BJ (cell line): ENCODE measurements at places on chromosomes 12 and 14.
A peak's percentile ranks its signal among the peaks of the same experiment; 100 is the strongest.

DNA sequence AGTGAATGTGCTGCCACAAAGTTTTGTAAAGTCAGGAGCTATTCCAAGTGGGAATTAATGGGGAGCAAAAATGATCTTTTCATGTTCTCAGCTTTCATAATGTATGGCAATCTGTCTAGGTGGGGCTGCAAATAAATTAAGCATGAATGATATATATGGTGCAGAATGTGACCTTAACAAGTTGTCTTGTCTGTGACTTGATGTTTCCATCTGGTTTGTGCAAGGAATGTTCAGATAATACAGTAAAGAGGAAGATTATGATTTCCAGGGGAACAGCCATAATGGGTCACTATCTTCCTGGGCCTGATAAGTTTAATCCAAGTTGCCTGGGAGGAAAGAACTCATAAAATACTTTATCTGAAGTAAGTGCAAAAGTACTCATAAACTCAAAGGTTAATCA lies 1815.8 kb upstream of the FLRT2 start:
- no peak for DNase-seq

- DNase-seq, result no peak
Measured at GRCh38 chr14:57897144-57897748, 31.4 kb upstream of the SLC35F4 start.

- no peak for DNase-seq
Measured at GRCh38 chr12:4279198-4279690, 5.7 kb downstream of the CCND2 start.

DNA sequence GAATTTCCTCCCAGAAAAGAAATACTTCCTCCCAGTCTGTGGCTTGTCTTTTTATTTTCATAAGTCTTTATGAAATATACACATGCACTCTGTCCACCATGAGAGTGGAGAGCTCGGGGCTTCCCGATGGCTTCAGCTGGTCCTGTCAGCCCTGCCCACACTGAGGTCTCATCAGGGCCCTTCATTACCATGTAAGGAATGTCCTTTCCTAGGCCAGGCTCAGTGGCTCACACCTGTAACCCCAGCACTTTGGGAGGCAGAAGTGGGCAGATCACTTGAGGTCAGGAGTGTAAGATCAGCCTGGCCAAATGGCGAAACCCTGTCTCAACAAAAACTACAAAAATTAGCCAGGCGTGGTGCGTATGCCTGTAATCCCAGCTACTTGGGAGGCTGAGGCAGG lies 77.0 kb downstream of the CPSF2 start:
- DNase-seq, result no peak

- no peak for DNase-seq
Measured at GRCh38 chr14:35932659-35933159, 106.6 kb downstream of the BRMS1L start.

GRCh38 chr12:2466211-2466610 lies 328.6 kb upstream of the FKBP4 start:
- DNase-seq, result no peak

GRCh38 chr12:117662620-117663395 lies 301.4 kb upstream of the NOS1 start:
- DNase-seq, result no peak

GRCh38 chr14:104085032-104085888 lies at the start of gene ASPG:
ASPG (plus strand) TSS chr14:104085700; CDS start chr14:104085771, 71 bp downstream.
- no peak for DNase-seq

GRCh38 chr12:116018282-116018681 lies 259.2 kb downstream of the MED13L start:
- no peak for DNase-seq

GRCh38 chr14:73610687-73611086 lies 1.6 kb upstream of the ACOT6 start:
- DNase-seq, result no peak

DNA sequence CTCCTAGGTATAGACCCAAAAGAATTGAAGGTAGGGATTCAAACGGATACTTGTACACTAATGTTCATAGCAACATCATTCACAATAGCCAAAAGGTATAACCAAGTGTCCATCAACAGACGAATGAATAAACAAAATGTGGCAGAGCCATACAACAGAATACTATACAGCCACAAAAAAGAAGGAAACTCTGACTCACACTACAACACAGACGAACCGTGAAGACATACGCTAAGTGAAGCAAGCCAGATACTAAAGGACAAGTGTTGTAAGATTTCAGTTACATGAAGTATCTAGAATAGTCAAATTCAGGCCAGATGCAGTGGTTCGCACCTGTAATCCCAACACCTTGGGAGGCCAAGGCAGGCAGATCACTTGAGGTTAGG lies 19.1 kb downstream of the CAMKK2 start:
- no peak for DNase-seq

DNA sequence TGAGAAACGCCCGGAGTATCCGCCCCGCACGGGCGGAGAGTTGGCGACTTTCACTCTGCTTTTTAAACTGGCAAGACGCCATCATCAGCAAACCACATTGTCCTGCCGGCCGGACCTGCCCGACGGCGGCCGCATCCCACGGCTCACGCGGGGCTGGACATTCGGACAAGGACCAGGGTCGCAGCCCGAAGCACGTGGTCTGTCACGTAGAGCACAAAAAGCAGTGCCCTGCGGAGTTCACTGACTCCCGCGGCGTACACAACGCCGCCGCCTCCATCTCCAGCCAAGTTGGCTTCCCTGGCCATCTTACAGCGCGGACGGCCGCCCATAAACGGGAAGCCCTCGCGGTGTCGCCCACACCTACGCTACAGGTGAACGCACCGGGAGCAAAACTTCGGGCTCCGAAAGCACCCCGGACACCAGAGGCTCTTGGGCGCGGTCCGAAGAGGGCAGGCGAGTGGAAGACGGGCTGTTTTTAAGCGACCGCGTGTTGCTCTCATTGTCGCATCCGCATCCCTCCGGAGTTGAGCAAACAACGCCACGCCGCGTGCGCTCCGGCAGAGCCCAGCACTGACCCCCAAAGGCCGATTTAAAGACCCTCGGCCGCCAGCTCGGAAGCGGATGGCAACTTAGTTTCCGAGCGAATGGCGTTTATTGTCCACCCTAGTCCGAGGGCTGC lies 966 bp downstream of the SINHCAF start:
- DNase-seq, result no peak

DNA sequence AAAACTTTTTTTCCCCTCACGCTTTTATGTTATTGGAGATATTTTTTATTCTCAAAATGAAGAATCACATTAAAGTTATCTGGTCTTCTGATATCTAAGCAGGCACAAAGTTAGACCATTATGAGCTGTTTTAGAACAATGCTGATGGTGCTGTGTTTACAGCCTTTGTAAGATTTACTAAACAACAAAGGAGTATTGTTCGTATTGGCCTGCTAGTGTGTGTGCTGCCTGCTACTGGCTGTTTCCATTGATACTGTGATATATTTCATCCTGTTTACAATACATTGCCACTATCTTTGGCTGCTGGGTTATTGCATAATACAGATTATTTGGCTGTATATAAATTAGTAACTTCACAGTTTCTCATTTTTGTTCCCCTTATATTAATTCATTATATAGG lies 220.8 kb downstream of the ITPR2 start:
- no peak for DNase-seq

GRCh38 chr14:103483600-103483999 lies 39.0 kb downstream of the CKB start:
- DNase-seq, result peak; percentile 27

DNA sequence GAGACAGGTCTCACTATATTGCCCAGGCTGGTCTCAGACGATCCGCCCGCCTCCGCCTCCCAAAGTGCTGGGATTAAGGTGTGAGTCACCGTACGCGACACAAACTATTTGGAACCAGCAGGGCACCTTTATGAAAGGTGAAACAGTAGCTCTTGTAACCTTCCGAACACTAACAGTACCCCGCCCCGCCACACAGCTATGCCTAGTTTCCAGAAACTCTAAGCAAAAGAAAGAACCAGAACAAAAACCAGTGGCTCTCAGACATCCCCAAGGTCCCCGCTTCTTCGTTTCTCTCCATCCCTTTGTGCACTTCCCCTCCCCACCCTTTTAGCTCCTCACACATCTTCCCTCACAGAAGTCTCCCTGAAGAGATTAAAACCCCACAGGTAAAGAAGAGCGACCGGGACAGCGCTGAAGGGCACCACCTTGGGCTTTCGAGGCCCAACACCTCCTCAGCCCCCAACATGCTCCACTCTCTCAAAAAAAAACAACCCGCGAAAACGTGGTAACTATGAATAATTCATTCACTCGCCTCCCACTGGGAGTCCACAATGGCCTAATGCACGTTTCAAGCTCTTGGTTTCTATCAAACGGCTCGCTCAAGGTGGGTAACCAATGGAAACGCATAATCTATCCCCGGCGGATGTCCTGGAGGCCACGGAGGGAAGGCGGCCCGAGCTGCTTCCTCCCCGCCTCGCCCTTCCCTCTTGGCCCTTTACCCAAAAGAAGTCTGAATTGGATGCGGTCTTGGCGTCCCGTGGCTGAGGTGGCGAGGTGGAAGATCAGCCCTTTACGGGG lies 877 bp downstream of the BAG5 start:
- DNase-seq, result no peak

- no peak for DNase-seq
Measured at GRCh38 chr12:122150127-122150681, 23.8 kb downstream of the IL31 start.

GRCh38 chr12:91630083-91630482 lies 447.5 kb upstream of the DCN start:
- no peak for DNase-seq

DNA sequence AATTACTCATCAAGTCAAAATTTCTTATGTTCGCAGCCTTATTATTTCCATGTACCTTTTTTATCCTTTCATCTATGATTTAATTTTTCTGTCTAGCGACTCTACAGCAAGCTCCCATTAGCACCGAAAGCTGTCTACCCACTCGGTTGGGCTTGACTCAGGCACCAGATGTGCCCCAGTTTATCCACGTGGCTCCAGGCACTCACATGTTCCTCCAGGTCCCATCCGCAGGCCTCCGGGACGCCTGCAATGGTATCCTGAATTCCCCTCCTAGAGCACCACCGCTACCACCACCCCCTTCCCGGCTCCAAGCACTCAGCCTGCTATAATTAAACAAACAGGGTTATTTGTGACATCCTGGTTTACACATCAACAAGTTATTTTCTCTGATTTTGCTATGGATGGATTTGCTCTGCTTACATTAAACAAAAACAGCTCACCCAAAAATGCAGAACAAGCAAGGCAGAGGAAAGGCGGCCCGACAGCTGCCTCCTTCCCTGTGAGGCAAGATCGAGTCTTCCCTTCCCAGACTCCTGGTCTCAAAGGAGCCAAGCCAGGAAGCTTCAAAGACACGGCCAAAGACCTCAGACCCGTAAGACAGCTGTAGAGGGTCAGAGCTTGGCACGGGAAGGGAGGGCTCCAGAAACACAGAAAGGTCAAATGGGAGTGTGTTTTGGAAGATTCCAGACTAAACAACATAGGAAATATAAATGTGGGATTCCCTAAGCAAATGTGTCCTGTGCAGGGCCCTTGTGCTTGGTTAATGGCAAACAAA lies 253.8 kb downstream of the TTC8 start:
- DNase-seq, result no peak

GRCh38 chr14:31530136-31530535 lies 31.1 kb upstream of the NUBPL start:
- no peak for DNase-seq

GRCh38 chr14:71730471-71730870 lies 201.8 kb upstream of the RGS6 start:
- DNase-seq, result no peak

DNA sequence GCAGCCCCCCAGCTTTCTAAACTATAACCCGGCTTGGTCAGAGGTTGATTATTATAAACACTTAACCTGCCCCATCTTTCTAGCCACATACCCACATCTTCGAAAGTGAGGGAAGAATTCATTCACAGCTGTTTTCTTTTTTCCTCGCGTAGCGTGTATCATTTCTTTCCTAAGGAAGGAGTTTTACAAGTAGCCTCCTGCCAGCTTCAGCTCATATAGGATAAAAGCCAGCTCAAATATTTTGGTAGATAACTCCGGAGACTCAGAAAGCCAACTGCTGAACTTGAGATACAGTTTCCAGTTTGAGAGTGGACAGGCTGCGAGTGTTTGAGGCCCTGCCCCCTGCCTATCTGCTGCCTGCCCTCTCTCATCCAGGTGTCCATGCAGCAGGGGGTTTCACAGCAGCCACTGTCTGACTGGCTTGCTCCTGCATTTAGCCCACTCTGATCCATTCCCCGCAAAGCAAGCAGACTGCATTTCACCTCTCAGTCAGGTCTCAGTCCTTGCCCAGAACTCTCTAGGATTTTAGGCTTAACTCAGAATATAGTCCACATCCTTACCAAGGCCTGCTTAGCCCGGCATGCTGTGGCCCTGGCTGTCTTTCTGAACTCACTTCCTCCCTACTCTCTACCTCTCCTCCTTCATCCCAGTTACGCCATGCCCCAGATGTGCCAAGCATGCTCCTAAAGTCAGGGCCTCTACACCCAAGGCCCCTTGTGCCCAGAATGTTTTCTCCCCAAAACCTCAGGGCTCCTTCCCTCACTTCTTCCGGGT lies 46.9 kb downstream of the EVL start:
- DNase-seq, result no peak

- no peak for DNase-seq
Measured at GRCh38 chr12:89497467-89497866, 27.1 kb downstream of the GALNT4 start.

GRCh38 chr14:31300296-31300695 lies 92.7 kb upstream of the HECTD1 start:
- no peak for DNase-seq

- DNase-seq, result no peak
Measured at GRCh38 chr14:103679351-103679750, 35.9 kb downstream of the XRCC3 start.

- no peak for DNase-seq
Measured at GRCh38 chr12:127787544-127787943, 479.4 kb upstream of the TMEM132C start.

- no peak for DNase-seq
Measured at GRCh38 chr12:115598871-115599811, 678.4 kb downstream of the MED13L start.

DNA sequence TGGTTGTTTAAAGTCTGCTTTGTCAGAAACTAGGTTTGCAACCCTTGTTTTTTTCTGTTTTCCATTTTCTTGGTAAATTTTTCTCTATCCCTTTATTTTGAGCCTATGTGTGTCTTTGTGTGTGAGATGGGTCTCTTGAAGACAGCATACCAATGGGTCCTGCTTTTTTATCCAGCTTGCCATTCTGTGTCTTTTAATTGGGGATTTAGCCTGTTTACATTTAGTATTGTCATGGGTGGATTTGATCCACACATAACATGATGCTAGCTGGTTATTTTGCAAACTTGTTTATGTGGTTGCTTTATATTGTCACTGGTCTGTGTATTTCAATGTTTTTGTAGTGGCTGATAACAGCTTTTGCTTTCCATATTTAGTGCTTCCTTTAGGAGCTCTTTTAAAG lies 17.2 kb upstream of the ART4 start:
- DNase-seq, result no peak

- DNase-seq, result no peak
Measured at GRCh38 chr14:65153101-65153500, 50.8 kb upstream of the MAX start.

DNA sequence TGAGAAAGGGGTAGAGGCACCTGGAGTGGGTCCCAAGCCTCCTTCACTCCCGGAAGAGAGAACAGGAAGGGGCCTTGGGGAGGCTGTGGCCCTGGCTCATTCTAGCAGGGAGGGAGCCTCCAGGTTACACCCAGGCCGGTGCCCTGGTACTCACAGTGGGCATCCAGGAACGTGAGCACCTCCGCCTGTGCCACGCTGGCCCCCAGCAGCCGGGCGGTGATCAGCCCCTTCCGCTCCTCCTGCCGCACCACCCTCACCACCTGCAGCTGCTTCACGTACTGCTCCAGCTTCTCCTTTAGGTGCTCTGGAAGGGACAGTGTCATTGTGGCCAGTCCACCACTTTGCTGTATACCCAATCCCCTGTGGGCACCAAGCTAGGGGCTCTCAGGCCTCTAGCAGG lies 18.8 kb upstream of the CELA1 start:
- no peak for DNase-seq
